ENCODE measurements at places on chromosomes 1 and 21. TPM values are rescaled to one million over a fixed set of nuclear protein-coding genes. Genes with fewer than 3 reads are reported as not detected.

GRCh38 chr1:195105281-195105680, 1503.0 kb downstream of the KCNT2 start:
- H3K4me1 ChIP-seq = no peaks in the 10 kb centered on the region
- no peaks in the 10 kb centered on the region for H3K36me3 ChIP-seq
- no peaks in the 10 kb centered on the region for H3K27me3 ChIP-seq

DNA sequence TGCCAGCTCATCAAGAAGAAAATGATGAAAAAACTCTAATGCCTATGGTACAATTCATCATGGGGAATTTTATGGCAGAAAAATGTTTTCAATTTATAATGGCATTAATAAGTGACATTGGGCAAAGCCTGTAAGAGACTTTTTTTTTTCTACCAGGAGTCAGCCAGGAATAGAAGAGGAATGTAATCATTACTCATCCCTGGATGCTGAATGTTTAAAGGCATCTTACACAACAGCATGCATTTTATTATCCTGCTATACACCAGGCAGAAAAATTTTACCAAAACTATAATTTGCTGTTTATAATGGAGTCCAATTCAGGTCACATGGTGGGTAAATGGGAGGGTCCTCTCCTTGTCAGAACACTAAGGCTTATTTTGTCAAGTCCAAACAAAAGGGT, 189.9 kb upstream of the BEND5 start:
- no peaks in the 10 kb centered on the region for H3K4me1 ChIP-seq
- no peaks in the 10 kb centered on the region for H3K36me3 ChIP-seq
- DNase-seq = no peak
- no peak overlapping the region for H3K4me3 ChIP-seq

DNA sequence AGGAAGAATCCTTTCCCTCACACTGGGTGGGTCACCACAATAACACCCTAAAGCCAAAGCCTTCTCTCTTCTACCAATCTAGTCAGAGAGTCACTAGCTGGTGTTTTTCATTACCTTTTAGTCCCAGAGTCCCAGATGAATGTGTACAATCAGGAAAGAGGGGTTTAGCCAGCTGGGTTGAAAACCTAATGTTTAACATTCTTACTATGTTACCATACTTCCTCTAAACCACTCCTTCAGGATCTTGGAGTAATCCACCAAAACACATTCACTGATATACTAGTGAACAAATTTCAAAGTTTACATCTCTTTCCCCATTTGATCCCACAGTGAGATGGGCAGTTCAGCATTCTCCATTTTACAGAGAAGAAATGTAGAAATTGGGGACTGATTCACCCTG, 9.7 kb downstream of the LPAR3 start:
- DNase-seq = no peak
- peaks cover 2% of the 10 kb centered on the region for H3K4me1 ChIP-seq
- peaks cover 8% of the 10 kb centered on the region for H3K27me3 ChIP-seq
- peaks cover 3% of the 10 kb centered on the region for H3K36me3 ChIP-seq
- no peak overlapping the region for H3K4me3 ChIP-seq
- H3K27ac ChIP-seq = no peak overlapping the region

Gene SPRR2B
- not detected for total RNA-seq

Gene CYP4B1
- not detected for total RNA-seq

DNA sequence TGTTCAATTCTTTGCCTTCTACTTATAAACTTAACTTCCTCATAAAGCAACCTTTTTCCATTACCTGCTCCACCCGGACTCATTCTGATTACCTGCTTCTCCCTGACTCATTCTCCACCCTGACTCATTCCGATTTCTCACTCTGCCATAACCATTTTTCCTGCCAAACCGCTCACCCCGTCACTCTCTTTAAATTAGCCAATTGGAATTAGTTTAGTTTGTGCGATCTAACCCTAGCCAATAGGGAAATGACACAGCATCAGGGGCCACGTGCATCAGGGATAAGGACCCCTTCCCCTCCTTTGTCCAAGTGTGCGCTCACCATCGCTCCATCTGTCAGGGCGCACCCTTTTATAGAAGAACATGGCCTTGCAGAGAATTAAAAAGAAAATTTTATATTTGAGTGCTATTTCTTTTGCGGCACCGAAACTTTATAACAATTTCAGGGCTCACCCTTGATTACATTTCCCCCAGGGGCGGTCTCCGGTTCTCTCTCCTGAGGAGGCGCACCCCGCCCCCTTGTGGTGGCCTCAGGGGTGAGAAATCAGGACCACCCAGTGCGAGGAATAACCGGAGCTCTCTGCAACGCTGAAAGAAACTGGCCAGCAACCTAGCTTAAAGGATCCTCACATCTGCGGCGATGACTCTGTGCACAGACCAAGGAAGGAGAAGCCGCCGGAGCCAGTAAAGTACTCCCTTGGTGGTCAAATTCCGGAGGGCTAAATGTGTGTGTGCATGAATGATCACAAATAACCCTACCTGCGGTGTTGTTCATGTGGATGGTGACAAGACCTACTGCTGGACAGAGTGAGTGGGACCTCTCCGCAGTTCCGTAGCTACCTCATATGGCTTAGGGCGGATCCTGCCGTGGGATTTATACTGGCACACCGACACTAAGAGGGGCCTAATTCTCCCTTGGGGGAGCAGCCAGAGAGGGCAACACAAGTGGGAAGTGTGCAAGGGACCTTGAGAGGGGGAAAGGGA, 30.3 kb upstream of the CBR3 start:
- no peak overlapping the region for H3K27ac ChIP-seq
- H3K4me3 ChIP-seq = no peak overlapping the region
- no peaks in the 10 kb centered on the region for H3K36me3 ChIP-seq
- peaks cover 38% of the 10 kb centered on the region for H3K27me3 ChIP-seq
- peaks cover 2% of the 10 kb centered on the region for H3K4me1 ChIP-seq

GRCh38 chr1:175154629-175155472, 37.7 kb downstream of the KIAA0040 start:
- H3K27me3 ChIP-seq = peaks cover 23% of the 10 kb centered on the region
- no peak overlapping the region for H3K27ac ChIP-seq
- H3K4me3 ChIP-seq = no peak overlapping the region
- peaks cover 20% of the 10 kb centered on the region for H3K36me3 ChIP-seq
- H3K4me1 ChIP-seq = peaks cover 10% of the 10 kb centered on the region

GRCh38 chr1:63523738-63524137, 413 bp downstream of the EFCAB7 start:
- H3K36me3 ChIP-seq = peaks cover 9% of the 10 kb centered on the region
- no peak for DNase-seq
- H3K27me3 ChIP-seq = no peaks in the 10 kb centered on the region
- H3K27ac ChIP-seq = peak overlapping the region; percentile 98
- H3K4me3 ChIP-seq = peak overlapping the region; percentile 97

All from activated CD8-positive, alpha-beta T cell treated with anti-CD3 and anti-CD28 coated beads, Interleukin-2, amount 10 ng/mL, durations not matched to agents 7 days and 5 days (primary cell).